ENCODE measurements at places on chromosomes 5 and 9.

- no peak for DNase-seq
Measured at GRCh38 chr5:176810081-176810597, at the start of gene UNC5A. Gene UNC5A (plus strand): TSS chr5:176810559. CDS start chr5:176810751, 192 bp downstream.

DNA sequence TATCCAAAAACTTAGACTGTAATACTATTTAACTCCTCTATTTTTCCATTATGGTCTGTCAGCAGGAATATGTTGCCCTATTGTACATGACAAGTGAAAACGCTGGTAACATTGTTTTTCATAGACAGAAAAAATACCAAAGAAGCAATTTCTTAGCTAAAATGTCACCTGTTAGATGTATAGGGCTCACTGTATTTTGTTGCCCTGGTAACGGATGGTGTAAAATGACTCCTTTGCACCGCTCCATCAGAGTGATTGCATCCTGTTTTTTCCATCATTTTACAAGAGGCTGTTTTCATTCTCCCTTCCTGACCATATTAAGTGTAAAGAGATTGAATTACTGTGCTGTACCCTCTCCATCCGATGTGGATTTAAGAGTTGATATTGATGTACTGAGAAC lies 460.1 kb upstream of the TLE4 start:
- DNase-seq: no peak

- DNase-seq: no peak
Measured at GRCh38 chr9:22307013-22307711, 139.5 kb upstream of the DMRTA1 start.

- DNase-seq: no peak
Measured at GRCh38 chr9:34370970-34371880, 5.5 kb downstream of the MYORG start.

GRCh38 chr9:35951736-35952135 lies 6.2 kb downstream of the OR2S2 start:
- DNase-seq: no peak

GRCh38 chr5:174755106-174755505 lies 30.7 kb downstream of the MSX2 start:
- DNase-seq: no peak

- DNase-seq: no peak
Measured at GRCh38 chr5:131607903-131608540, 27.0 kb downstream of the RAPGEF6 start.

DNA sequence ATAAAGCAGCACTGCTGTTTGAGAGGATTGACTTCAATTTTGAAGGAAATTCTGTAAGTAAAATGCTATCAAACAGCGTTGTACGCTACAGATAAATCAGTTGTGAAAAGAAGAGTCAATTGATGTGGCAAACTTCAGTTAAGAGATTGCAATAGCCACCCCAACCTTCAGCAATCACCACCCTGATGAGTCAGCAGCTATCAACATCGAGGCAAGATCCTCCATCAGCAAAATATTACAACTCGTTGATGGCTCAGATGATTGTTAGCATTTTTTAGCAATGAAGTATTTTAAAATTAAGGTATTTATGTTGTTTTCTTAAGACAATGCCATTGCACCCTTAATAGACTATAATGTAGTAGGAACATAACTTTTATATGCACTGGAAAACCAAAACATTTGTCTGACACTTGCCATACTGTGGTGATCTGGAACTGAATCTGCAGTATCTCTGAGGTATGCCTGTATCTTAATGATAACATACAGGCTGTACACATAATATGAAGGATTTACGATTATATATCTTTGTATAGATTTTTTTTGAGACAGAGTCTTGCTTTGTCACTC lies 47.5 kb downstream of the VPS13A start:
- no peak for DNase-seq

DNA sequence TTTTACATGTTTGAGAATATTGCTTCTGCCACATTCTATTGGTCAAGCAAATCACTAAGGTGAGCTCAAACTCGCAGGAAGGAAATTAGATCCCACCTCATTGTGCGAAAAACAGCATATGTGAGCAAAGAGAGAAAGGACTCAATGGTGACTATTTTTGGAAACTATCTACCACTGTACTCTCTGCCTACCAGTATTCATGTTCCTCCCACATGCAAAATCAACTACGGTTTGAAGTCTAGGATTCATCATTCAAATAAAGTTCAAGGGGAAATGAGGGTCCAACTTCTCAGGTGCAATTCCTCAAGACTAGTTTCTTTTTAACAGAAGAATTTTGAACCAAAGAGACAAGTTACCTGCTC lies 60.6 kb downstream of the FAM174A start:
- no peak for DNase-seq

DNA sequence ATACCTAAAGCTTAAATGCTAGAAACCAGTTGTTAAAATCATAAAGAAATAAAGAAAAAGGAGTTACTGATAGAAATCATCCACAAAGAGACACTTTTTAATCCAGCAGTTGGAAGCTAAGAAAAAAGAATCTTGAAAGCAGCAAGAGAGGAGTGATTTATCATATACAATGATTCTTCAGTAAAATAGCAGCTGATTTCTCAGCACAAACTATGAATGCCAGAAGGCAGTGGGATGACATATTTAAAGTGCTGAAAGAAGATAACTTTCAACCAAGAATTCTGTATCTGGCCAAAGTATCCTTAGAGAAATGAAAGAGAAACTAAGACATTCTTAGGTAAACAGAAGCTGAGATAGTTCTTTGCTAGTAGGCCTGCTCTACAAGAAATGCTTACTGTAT lies 366.0 kb downstream of the HTR1A start:
- no peak for DNase-seq

GRCh38 chr5:80904533-80905187 lies 55.5 kb upstream of the RASGRF2 start:
- no peak for DNase-seq

GRCh38 chr5:176772271-176773210 lies 37.8 kb upstream of the UNC5A start:
- DNase-seq: no peak

- no peak for DNase-seq
Measured at GRCh38 chr9:135053133-135053532, 34.3 kb upstream of the OLFM1 start.
